ENCODE measurements at places on chromosomes 6 and 20.

DNA sequence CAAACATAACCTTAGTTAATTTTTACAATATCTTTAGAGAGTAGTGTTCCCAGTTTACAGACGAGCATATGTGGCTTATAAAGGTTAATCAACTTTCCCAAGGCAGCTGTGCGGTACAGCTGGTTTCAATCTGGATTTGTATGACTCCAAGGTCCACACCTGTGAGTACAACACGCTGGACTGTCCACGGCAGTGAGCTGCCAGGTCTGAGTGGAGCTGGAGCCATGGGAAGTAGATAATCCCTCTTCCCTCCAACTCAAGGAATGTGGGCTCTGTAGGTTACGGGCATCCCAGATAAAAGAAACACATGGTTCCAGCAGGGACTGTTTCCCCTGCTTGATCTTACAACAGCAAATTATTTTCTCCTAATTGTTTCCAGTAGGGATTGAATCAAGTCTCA, 102.2 kb downstream of the SOD2 start:
- no peak for DNase-seq

DNA sequence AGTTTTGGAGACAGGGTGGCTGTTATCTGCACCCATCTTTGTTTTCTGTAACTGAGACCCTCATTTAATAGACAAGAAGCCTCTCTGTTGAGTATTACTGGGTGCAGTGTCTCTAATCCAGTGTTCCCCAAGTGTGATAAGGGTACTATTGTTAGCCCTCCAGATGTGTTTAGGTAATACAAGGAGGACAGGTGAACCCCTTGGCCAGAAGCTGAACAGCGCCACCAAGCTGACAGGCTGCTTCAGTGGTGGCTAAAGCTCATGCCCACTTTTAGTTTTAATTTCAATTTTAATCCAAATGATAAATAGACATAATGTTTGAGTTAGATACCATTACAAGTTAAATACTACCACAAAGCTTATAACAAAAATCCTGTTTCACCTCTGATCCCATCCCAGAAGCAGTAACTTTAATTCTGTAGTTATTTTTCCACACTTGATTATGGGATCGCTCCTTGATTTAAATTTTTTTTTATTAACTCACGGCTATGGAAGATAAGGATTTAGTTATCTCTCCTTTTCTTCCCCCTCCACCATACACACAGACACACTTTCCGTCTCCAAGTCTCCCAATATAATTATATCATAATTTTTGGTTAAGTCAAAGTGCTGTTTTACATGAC, 8.4 kb upstream of the STK35 start:
- DNase-seq, result peak; percentile 71

- no peak for DNase-seq
Measured at GRCh38 chr6:145020114-145020513, 715.2 kb downstream of the EPM2A start.

DNA sequence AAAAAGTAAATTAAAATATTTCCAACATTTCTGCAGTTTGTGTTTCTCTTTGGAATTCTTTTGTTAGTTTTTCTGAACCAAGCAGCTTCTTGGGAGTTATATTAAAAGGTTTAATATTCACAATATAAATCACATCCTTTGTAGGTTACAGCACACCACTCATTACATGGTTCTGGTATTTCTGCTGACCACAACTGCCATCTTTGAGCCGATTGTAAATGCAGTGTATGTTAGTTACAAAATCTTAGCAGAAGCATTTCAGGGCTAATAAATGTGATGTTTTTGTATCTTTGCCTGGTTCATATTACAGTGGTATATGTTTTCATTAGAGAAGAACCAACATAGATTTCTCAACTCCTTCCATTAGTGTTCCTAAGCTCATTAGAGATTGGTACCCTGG, 19.1 kb upstream of the TSHZ2 start:
- DNase-seq, result no peak

DNA sequence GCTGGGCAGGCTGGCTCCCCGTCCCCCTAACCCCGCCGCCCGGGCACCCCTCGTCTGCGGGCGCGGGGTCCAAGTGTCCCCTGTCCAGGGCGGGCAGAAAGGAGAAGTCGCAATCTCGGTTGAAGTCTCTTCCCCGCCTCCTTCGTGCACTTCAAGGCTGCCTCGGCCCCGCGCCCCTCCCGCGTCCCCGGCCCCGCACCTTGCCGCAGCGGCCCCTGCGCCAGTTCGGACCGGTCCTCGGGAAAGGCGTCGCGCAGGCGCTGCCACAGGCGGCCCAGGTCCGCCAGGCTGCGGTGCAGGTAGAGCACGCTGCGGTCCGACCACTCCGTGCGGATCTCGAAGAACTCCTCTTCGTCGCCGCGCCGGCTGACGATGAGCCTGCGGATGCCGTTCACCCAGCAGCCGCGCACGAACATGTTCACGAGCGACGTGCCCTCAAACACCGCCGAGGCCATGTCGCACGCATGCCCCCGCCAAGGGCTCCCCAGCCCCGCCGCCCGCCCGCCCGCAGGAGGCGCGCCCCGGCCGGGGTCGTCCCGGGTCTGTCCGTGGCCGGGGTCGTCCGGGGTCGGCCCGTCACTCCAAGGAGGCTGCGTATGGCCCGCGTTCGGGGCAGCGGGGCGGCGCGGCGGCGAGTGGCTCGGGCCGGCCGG, at the start of gene PXDC1:
Gene PXDC1, minus strand, starts transcription at position 637 of the 653 bp plus-strand sequence. Its CDS starts 182 bp downstream, at position 455.
- DNase-seq, result peak; percentile 39

DNA sequence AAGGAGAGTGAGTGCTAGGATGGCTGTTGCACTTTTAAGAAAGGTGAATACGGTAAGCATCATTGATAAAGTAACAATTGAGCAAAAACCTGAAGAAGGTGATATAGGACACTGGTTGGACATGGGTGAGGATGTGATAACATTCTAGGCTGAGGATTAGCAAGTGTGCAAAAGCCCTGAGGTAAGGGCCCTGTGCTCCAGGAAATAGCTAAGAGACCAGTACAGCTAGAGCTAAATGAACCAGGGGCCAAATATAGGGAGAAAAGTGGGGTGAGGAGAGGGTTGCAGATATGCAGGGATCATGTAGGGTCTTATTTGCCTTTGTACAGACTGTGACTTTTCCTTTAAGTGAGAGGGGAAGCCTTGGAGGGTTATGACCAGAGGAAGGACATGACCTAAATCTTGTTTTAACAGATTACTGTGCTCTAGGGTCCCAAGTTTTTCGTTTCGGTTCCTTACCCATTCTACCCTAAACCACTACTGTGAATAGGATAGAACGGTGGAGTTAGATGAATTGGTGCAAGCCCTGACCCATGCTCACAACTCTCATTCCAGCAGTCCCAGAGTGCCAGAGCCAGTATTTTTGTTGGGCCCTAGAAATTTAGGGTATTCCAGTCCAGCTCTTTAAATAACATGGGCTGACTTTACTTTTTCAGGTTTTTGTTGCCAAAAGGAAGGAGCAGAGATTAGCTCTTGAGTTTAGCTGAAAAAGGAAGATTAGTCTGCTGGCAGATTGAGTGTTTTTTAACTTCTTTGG, 10.7 kb downstream of the MAPK14 start:
- DNase-seq, result no peak

- peak; percentile 19 for DNase-seq
Measured at GRCh38 chr20:33733654-33734576, 2.1 kb downstream of the ZNF341 start.

- DNase-seq, result peak; percentile 69
Measured at GRCh38 chr20:3071610-3072529, at the start of gene OXT. TSS of gene OXT (plus strand) at chr20:3071620. CDS start at chr20:3071656, 36 bp downstream.

GRCh38 chr6:34484899-34485298, 19.0 kb downstream of the PACSIN1 start:
- DNase-seq, result no peak

- no peak for DNase-seq
Measured at GRCh38 chr6:165876588-165876987, 213.5 kb upstream of the PDE10A start.

DNA sequence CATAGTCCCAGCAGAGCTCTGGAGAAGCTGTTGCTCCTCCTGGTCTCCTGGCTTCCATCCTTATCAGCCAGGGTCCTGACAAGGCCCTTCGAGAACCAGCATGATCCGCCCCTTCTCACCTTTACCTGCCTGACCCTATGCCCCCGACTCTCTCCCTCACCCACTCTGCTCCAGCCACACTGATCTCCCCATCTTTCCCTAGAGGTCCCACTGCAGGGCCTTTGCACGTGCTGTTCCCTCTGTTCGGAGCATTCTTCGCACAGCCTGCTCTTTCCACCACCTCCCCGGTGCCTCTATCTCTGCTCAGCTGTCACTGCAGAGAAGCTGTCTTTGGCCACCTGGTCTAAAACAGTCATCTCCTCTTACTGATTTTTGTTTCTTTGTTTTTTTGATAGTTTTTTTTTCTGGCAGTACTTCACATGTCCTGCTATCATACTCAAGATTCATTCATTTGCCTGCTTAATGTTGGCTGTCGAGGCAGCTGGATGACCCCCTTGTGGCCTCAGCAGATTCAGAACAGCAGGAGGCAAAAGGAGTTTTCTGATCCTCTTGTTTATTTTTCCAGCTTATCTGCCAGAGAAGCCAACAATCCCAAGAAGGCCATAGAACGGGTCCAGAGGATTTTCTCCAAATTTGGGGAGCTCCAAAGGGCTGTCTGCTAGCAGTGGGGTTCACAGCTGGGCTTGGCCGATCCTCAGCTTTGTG, 1.6 kb upstream of the PTGIS start:
- DNase-seq, result no peak

DNA sequence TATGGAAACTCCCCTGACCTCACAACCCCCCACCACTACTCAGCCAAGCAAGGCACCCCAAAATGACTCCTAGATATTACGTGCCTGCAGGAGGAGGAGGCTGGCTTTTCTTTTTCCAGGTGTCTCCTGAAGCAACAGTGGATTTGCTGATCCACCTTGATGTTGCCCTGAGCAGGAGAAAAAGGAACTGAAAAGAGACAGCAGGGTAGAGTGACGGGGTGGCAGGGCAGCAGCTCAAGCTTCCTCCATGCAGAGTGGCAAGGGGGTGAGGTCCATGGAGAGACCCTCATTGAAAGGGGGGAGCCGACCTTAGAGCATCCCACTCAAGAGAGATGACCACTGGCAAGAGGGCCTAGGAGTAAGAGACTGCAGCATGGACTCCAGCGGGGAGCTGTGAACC, 112.0 kb upstream of the SIRPA start:
- DNase-seq, result no peak

GRCh38 chr6:64520050-64520449, 884.4 kb downstream of the PHF3 start:
- DNase-seq, result no peak

DNA sequence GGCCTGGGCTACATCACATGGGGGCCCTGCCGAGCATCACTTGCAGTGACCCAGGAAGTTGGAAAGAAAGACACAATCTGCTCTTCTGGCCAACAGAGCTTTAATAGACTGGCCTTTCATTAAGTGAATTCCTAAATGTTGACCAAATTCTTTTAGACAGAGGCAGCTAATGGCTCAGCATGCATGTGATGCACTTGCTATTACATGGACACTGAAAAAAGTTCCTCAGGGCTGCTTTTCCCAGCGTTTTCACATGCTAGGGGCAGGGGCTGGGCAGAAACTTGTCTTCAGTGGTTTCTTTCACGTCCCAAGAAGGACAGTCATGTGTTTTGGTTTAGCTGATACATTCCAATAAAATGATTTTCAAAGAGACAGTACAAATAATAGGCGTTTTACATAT, 651.0 kb upstream of the SLC35B3 start:
- no peak for DNase-seq

DNA sequence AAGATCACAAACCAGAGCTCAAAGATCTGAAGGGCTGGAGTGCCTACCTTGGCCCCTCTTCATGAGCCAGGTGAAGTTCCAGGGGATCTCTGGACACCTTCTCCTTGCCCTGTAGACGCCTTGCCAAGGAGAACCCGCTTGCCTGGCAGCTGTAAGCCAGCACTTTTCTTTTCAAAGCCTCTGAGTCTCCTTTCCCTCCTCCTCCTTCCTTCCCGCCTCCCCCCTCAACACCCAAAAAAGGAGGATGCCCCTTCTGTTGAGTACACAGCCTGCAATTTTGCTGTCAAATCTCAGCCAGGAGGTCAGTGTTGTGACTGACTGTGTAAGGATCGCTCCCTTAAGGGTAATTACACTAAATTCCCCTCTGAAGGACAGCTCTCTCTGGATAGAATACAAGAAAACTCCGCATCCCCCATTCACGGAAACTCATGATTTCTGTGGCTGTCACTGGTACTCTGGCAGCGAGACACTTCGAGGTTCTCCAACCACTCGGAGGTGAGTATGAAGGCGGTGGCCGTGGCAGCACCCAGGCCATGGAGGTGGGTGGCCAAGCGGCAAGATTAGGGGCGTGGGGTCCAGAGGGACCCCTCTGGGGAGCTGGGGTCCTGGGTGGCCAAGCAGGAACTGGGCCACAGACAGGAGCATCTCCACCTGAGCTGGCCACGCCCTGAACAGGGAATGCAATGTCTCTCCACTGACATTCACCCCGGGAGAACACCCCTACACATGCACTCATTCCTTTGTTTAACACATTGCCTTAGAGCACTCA, 23.2 kb upstream of the FOXP4 start:
- no peak for DNase-seq

DNA sequence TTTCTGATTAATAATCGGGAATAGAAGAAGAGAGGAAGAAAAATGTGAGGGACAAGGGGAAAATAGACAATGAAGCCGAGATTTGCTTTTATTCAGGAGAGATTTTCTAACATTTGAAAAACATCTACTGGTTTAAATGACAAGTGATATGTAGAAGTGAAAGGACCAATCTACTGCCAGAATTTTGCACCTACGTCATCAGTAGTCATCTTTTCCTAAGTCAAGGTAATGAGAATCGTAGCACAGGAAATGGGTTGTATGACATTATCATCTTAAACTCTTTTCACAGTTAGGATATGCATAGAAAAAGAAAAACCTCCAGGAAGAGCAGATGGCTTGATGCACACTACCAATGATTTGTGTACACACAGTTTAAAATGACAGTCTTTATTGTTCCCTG, 45.3 kb upstream of the RAB32 start:
- DNase-seq, result no peak

- no peak for DNase-seq
Measured at GRCh38 chr6:34374069-34374468, 18.4 kb downstream of the NUDT3 start.

GRCh38 chr6:35376281-35376680, 33.9 kb downstream of the PPARD start:
- no peak for DNase-seq

DNA sequence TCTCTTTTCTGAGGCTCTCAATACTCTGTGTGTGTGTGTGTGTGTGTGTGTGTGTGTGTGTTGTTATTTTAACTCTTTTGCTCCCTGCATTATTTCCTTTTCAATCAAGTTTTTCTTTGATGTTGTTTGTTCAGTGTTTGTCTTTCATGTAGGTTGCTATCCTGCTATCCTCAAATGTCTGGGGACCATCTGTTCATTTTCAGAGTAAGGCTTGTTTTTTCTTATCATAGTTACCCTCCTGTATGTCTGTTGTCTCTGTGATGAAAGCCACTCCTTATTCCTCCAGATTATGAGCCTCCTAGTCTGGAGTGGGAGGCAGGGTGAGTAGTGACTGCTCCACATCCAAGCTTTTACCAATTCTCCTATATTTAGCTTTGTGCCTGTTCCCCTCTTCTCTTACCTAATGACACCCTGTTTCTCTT, 9.2 kb downstream of the ENPP3 start:
- no peak for DNase-seq

GRCh38 chr6:3456395-3456897, 404 bp downstream of the SLC22A23 start:
- DNase-seq, result no peak
